COR-L47 (cell line): ENCODE measurements at places on chromosomes 1 and 21.
A peak's percentile ranks its signal among the peaks of the same experiment; 100 is the strongest.

DNA sequence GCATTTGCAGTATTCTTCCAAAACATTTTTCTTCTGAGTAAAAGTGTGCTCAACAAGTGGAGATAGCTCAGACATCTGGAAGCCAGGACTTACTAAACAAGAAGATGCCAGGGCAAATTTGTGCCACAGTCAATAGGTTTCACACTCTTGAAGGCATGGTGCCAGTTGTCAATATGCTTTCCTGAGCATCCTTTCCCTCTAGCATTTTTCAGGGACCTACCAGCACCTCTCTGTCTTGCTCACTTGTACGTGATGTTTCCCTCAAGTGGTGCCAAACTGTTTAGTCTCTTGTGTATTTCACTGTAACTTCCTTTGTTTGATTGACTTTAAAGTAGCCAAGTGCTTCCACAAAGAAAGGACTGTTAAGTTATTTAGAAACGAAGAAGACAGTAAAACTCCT is 194.0 kb upstream of the SGIP1 start:
- DNase-seq: no peak

- DNase-seq: no peak
Measured at GRCh38 chr1:101330427-101331130, 93.8 kb downstream of the S1PR1 start.

DNA sequence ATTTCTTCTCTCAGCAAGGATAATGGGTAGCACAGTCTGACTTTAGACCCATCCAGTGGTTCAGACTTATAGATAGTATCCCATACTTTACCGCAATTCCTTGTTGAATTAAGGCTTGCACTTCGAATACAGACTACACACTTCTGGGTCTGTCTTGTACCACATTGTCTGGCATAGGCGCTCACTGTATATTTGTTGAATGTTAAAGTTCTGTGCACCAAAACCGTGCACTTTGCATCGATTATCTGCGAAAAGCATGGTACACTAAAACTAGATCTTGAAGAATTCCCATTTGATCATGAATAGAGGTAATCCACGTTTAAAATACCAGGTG is 556 bp upstream of the RYR2 start:
- DNase-seq: no peak

- DNase-seq: no peak
Measured at GRCh38 chr21:21463456-21463855, 465.2 kb downstream of the NCAM2 start.

GRCh38 chr1:54156986-54157385 is 4.2 kb upstream of the CDCP2 start:
- DNase-seq: no peak

- no peak for DNase-seq
Measured at GRCh38 chr1:144551543-144552424, 40.9 kb upstream of the PPIAL4F start.

DNA sequence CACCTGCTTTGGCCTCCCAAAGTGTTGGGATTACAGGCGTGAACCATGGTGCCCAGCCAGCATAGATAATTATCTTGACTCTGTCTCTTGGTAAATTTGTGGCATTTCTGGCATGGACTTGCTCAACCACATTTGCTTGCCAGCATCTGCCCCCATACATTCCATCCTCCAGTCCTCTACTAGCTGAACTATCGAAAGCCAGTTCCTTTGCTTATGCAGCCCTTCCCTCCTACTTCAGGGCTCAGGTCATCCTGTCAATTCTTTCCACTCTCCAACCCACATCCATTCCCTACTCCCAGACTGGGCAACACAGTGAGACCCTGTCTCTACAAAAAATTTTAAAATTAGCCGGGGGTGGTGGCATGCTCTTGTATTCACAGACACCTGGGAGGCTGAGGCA is 13.0 kb upstream of the UQCRHL start:
- no peak for DNase-seq

DNA sequence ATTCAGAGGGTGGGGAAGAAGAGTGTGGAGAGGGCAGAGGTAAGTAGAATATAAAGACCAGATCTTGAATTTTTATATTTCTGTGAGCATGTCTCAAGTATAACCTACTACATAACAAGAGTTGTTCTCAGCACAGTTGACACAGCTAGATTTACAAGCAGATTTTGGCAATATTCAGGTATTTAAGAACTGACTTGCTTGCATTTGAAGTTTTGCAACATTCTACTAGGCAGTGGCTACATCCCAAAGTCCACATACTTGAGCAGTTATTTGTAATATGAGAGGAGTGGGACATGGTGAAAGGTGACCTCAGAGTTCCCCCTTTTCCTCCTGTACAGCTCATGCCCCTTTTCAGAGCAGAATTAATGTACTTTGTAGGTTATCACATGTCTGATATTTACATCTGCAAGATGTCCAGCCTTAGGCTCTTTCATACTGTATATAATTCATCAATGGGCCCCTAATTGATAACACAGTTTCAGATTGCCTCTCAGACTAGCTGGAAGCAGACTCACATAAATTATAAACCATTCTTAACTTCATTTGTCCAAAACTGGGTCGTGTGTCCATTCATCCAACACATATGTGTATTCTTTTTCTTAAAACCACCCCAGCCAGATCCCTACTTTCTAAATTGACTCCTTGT is 136.7 kb upstream of the RAVER2 start:
- no peak for DNase-seq

DNA sequence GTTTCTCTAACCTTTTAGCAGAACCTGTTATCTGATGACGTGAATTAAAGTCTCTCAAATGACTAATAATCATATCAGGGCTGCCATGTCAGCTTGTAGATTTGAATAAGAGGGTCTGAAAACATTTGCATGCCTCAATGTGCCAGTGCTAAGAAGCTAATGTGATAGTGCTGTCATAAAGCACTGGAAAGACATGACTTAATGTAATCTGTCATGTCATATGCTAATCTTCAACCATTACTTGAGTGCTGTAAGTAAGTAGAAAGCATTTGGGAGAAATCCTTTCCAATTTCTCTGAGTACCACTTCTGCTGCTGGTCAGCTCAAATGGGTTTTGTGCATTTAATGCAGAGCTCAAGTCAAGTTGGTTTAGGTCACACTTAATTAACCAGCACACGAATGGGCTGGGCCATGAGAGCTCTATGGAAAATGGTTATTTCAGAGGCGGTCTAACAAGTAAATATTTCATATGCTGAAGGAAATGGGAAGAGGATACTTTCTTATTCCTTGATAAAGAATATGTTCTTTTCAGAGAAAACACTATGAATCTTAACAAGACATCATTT is 609.2 kb downstream of the LMO4 start:
- DNase-seq: no peak

DNA sequence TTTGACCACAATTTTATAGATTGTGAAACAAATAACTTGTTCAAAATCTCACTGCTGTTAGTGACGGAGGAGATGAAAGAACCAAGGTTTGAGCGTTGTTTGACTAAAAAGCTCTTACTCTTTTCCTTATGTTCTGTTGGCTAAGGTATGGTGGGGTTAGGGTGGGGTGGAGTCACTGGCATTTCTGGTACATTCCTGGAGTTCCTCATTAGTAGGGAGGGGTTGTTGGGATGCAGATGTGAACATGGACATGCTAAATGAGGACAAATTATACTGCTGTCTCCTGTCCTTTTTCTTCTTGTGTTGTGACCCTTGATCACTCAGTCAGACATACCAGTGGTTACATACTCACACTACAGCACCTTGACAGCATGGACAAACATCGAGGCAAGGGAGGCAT is 26.2 kb upstream of the CD1D start:
- DNase-seq: no peak

GRCh38 chr1:41919764-41920397 is 1.2 kb upstream of the HIVEP3 start:
- DNase-seq: peak; percentile 96

- DNase-seq: no peak
Measured at GRCh38 chr1:54955359-54955758, 25.1 kb upstream of the TMEM61 start.

- no peak for DNase-seq
Measured at GRCh38 chr1:8578132-8578877, 239.1 kb downstream of the RERE start.

DNA sequence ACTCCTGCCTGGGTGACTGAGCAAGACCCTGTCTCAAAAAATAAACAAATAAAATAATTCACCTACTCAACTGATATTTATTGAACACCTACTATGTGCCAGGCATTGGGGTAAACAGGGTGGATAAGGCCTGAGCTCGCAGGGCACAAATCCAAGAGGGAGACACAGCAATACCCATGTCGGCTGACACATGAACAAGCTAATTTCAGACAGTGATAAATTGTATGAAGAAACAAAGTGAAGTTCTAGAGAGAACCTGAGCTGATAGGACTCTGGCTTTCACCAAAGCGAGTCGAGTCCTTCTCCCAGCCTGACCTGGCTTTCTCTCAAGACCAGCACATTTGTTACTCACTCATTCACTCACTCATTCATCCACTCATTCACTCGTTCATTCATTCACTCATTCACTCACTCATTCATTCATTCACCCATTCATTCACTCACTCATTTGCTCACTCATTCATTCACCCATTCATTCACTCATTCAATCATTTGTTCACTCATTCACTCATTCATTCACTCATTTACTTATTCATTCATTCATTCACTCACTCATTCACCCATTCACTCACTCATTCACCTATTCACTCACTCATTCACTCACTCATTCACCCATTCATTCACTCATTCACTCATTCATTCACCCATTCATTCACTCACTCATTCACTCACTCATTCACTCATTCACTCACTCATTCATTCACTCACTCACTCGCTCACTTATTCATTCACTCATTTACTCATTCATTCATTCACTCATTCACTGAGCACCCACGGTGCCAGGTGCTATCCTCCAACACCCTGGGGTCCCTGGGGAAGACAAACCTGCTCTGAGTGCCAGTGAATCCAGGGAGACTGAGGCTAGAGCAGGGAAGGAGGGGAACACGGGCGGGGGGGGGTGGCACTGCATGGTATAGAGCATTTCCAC is 37.4 kb upstream of the CASZ1 start:
- DNase-seq: no peak

GRCh38 chr1:236800002-236800620 is 5.0 kb downstream of the MTR start:
- no peak for DNase-seq

DNA sequence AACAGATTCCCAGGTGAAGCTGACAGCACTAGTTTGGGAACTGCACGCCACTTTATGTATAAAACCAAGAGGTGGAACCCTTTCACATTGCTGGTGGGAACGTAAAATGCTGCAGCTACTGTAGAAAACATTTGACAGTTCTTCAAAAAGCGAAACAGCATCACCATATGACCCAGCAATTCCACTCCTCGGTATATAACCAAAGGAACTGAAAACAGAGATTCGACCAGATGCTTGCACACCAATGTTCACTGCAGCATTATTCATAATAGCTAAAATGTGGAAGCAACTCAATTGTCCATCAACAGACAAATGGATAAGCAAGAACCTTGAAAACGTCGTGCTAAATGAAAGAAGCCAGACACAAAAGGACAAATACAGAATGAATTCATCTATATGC is 17.5 kb downstream of the RSPH1 start:
- no peak for DNase-seq

DNA sequence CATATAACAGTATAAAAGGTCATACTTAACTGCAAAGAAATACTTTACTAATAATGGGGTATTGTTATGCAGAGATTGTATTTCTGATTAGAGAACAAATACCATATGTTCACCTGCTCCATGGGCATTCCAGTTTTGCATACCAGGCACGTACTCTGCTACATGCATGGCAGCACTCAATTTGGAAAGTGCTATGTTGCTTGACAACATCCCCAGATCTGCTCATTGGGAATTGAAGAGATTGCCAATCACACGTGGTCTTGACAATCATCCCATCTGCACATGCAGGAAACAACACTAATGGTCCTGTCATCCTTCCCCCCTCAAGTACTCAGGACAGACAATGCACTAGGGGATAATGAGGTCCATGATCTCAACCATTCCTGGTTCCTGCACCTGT is 63.4 kb upstream of the PDE4B start:
- DNase-seq: no peak

- no peak for DNase-seq
Measured at GRCh38 chr1:93598396-93598795, 83.2 kb downstream of the BCAR3 start.
